ENCODE measurements at places on chromosomes 4 and X.

- DNase-seq, result no peak
Observed at GRCh38 chrX:112941209-112941837, 100.7 kb upstream of the AMOT start.

DNA sequence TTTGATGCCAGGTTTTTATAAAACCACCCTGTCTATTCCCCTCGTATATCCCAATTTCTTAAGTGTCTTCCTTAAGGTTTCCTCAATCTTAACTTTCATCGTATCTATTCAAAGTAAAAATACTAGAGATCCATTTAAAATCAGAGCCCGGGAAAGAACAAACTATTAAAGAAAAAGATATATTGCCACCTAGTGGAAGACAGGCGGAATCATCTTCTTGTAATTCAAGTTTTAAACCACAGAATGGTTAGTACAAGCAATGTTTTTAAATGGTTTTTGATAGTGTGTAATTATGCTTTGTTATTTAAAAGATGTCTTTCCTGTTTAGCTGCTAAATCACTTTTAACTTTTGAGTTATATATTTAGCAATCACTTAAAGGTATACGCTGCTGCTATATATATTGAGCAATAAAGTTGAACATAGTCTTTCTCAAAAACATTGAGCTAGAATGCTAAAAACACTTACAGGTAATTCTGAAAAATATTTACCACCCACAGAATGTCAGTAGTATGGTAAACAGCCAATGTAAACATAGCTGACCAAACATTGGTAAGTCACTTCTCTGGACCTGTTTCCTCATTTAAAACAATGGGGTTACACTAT lies 18.2 kb downstream of the PRDM8 start:
- DNase-seq, result no peak

GRCh38 chrX:86711531-86712180 lies 563.4 kb downstream of the DACH2 start:
- no peak for DNase-seq

GRCh38 chrX:153644356-153645125 lies 2.5 kb upstream of the DUSP9 start:
- no peak for DNase-seq

DNA sequence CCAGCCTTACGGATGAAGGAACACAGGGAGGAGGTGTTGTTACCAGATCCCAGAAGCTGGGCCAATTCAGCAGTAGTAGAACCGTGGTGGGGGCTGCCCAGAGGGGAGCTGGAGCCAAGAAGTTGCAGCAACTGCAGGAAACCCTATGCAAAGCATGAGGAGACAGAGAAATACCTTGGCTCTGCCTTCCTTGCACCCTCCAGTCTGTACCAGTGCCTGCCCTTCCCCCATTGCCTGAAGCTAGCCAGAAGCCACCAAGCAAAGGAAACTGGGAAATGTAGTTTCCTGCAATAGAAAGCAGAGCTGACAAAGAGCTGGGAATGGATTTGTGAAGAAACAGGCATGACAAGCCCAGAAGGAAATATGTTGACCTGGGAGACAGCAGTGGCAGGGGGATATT lies 108.7 kb upstream of the FUNDC1 start:
- peak; percentile 16 for DNase-seq

GRCh38 chr4:8236106-8236919 lies 33.2 kb upstream of the HTRA3 start:
- no peak for DNase-seq

DNA sequence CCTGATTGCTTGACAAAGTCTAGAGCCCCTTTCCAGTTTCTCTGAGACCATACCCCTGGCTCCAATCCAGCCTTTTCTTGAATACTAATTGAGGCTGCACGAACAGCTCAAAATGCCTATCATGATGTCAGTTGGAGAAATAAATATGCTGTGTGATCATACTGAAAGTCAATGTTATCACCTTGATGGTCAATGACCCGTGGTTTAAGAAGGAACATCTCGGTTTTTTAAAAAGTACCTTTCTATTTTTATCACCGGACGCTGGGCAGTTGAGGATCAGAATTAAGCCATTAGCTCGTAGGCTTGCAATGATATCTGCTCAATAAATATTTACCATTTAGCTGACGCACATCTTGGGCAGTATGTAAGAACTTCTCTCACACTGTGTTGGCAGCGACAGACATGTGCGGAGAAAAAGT lies 852 bp upstream of the WDR44 start:
- peak; percentile 44 for DNase-seq

DNA sequence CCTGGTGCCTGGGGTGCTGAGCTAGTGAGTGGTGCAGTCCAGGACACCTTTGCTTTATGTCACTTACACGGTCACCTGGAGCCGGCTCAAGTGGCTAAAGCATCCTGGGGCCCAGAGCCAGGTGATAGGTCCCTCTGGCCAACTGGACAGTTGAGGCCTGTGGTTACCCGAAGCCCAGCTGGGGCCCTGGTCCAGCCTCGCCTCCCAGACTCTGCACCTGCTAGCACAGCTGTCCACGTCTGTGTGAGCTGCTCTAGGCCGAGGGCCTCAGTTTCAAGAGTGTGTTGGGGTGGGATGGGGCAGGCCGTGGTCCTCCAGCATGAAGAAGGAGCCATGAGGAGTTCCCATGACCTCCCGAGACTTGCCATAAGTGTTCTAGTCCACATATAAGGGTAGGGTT lies 7.7 kb upstream of the ADD1 start:
- no peak for DNase-seq

DNA sequence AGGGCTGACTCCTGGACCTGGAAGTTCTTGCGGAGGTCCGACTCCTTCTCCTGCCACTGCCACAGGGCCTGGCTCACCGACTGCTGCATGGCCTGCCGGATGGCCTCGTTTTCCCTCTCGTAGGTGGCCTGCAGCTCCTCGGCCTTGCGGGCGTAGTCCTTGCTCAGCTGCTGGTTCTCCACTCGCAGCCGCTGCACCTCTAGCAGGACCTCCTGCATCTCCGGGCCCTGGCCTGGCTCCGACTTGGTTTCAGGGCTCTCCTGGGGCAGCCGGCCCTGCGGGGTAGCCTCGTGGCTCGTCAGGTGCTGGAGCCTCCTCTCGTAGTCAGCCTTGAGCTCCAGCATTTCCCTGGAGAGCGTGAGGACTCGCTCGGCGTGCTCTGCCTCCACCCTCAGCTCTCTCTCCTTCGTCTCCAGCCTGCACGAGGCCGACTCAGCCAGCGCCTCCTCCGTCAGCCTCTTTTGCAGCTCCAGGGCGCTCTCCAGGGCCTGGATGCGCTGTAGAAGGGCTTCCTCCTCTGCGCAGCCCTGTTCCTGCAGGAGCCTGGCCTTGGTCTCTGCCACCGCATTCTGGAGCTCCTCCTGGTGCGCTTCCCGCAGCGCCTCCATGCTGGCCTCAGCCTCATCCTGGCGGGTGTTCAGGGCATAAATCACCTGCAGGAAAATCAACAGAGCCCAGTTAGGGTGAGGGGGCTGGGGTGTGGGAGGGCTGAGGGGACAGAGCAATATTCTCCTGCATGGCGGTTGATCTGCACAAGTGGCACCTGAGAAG lies 72.2 kb downstream of the FAM184B start:
- DNase-seq, result peak; percentile 68

GRCh38 chr4:112147697-112148096 lies 2.4 kb downstream of the FAM241A start:
- DNase-seq, result no peak

GRCh38 chr4:22428441-22428840 lies 87.4 kb downstream of the ADGRA3 start:
- no peak for DNase-seq

- DNase-seq, result no peak
Observed at GRCh38 chr4:142875117-142875516, 29.0 kb upstream of the INPP4B start.

DNA sequence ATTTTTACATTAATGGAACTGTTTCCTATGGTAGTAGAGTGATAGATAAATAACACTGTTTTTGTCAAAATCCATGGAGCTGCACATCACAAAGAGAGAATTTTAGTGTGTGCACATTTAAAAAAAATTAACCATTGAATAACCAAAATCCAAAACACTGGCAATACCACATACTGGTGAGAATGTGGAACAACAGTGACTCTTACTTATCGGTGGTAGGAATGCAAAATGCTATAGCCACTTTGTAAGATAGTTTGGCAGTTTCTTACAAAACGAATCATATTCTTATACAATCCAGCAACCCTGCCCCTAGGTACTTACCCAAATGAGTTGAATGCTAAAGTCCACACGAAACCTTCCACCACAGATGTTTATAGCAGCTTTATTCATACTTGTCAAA lies 229.6 kb upstream of the GPR101 start:
- no peak for DNase-seq

DNA sequence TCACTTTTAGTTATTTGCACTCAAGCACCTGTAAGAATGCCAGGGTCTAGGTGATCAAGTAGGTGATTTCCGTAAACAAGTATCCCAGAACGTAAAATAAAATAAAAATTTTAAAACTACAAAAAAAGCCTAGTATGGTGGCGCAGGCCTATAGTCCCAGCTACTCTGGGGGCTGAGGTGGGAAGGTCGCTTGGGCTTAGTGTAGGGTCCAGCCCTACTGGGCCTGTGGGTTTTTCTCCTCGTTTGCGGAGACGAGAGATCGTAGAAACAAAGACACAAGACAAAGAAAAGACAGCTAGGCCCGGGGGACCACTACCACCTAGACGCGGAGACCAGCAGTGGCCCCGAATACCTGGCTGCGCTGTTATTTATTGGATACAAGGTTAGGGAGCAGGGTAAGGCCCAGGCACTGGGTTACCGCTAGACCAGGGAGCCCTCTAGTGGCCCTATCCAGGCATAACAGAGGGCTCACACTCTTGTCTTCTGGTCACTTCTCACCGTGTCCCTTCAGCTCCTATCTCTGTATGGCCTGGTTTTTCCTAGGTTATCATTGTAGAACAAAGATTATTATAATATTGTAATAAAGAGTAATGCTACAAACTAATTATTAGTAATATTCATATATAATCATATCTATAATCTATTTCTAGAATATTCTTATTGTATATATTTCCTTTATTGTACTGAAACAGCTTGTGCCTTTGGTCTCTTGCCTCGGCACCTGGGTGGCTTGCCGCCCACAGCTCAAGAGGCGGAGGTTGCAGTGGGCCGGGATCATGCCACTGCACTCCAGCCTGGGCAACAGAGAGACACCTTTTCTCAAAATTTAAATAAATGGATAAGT lies 38.4 kb downstream of the SAGE1 start:
- DNase-seq, result peak; percentile 30

DNA sequence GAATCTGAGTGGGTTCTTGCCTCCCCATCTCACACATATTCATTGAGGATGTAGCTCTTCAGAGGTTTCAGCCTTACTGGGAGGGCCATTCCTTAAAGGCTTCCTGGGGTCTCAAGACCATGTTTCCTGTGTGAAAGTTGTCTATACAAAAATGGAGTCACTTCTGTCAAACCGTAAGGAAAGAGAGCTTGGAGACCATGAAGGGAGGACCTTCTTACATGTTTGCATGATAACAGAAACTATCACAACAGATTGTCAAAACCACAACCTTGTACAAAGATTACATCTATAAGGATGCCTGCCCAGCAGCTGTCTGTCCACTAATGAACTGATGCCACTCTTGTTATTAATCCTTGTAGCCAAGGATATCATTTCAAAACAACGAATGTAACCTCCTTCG lies 139.3 kb downstream of the PDE5A start:
- DNase-seq, result no peak

GRCh38 chrX:133365871-133366611 lies 49.2 kb downstream of the GPC4 start:
- no peak for DNase-seq
